A549 treated with Hydrocortisone at 1 μM for 4 hours (cell line): ENCODE measurements at places on chromosomes 12 and 14. TPM values are rescaled to one million over a fixed set of nuclear protein-coding genes. Genes with fewer than 3 reads are reported as not detected.

PSMB11 gene
- total RNA-seq, result not detected in 5 replicates

PRH2 gene
- total RNA-seq, result 0.29 to 0.47 TPM in 2 of 5 replicates, not detected in the others

NPFF gene
- not detected in 5 replicates for total RNA-seq

CDKL1 gene
- 6.2 to 15.7 TPM (median 7.5 TPM) in 5 replicates for total RNA-seq

PZP gene
- total RNA-seq, result not detected in 5 replicates

FAM90A1 gene
- total RNA-seq, result 0.09 to 0.31 TPM (median 0.18 TPM) in 5 replicates

SYCP3 gene
- total RNA-seq, result 0.18 TPM in 1 of 5 replicates, not detected in the others

LETMD1 gene
- total RNA-seq, result 22.0 to 29.0 TPM (median 24.4 TPM) in 5 replicates

NGB gene
- total RNA-seq, result not detected in 5 replicates

GRIP1 gene
- 2.6 to 4.2 TPM (median 3.1 TPM) in 5 replicates for total RNA-seq
